ENCODE measurements at places on chromosomes 2 and 18. TPM values are rescaled to one million over a fixed set of nuclear protein-coding genes. Genes with fewer than 3 reads are reported as not detected.

DNA sequence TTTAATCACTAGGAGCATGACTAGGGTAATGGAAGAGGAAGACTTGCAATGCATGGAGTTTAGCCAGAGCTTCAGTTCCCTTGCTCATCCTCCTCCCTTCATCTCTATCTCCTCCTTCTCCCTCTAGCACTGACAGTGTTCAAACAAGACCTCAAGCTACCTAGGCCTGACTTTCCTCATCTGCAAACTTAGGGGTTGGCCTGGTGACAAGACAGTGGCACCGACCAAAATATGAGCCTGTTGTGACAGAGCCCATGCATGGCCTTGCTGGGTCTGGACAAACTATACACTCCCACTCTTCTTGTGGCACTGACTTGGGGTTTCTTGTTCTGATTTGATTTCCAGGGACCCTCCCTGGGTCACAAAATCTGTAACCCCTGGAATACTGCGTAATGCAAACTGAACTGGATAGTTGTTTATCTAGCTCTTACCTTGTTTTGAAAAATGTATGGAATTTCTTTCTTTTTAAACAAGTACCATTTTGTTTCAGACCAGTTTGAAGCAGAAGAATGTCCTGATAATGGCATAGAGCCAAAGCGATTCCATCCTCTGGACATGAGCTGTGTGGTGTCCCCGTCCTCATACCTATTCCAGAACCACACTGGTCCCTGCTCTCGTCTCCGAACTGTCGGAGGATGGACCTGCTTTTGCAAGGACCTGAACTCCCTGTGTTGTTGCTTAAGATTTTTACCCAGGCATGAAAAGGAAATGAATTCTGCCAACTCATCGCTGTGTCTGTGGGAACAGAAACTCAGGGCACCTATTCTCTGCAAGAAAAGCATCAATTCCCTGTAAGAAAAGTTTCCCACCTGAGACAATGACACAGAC, 33.4 kb upstream of the PPP4R1 start:
- no peak for DNase-seq

MC4R gene
- total RNA-seq = not detected

DNA sequence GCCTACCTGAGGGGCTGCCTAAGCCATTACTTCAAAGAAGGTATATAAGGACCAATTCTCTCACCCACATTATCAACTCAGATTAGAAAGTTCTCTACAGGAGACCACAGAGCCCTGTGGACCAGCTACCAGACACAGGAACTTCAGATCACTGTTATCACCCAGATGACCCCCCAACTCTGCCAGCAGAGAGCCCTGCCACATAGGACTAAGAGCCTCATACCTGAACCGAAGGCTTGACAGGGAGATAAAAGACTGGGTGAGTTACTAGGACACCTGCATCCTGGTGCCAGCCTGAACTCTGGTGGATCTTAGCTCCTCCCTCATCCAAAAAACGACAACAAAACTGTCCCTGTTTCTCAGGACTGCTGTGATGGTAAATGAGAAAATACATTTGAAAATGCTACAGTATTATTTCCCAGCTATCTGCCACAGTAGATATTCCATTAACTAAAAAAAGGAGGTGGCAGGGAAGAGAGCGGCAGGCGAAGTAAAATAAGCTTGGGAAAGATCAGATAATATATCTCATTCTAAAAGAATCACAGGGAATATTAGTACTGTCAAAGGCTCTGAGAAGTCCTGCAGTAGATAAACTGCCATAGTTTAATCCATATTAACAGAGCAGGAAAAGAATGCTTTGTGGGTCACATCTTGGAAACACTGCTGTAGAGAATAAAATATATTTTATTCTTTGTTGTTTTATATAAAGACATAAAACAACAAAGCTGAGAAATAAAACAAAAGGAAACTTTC, 79.7 kb downstream of the STK39 start:
- DNase-seq = no peak

CNRIP1 gene
- 15.3 TPM for total RNA-seq

ABHD3 gene
- 16.3 TPM for total RNA-seq

ACTG2 gene
- 5.1 TPM for total RNA-seq

DNA sequence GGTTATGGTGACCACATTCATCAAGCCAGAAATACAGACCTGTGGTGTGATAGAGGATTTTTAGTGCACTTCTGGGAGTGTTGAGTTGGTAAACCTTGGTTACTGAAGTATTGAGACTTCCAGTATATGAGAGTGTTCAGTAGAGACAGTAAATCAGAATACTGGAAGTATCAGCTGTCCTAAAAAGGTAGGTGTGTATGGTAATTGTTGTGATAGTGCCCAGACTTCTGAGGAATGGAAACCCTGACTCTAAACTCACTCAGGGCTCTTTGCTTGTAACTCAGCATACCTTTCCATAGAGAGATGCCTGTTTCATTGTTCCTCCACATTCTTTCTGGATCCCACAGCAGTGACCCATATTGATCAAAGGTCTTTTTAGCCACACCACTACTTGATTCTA, 217.1 kb downstream of the SETBP1 start:
- DNase-seq = no peak

DNA sequence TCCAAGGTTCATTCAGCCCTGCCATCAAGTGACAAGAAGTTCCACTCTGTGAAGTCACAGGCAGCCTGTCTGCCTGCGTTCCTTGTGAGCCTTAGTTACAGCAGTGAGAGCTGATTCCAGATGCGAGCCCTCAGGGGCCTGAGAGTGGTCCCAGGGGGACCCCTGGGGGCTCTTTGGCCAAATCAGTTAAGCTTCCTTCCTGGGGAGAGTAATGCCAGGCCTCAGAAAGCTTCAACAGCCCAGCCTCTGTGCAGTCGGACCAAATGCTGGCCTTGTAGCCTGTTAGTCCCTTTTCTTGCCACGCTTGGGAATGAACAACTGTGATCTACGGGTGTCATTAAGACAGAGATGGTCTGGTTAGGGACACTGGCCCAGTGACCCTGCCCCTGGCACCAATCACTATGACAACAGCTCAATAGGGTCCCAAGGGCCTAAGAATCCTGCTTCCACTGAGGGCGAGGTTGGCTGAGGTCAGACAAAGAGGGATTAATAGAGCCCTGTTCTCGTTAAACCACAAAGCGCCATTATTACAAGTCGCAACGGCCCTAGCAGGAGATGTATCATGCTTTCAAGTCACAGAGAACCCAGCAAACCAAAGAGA, 50.9 kb downstream of the HS1BP3 start:
- DNase-seq = peak; percentile 43

GRCh38 chr2:152064001-152064400, 34.8 kb downstream of the CACNB4 start:
- no peak for DNase-seq

DNA sequence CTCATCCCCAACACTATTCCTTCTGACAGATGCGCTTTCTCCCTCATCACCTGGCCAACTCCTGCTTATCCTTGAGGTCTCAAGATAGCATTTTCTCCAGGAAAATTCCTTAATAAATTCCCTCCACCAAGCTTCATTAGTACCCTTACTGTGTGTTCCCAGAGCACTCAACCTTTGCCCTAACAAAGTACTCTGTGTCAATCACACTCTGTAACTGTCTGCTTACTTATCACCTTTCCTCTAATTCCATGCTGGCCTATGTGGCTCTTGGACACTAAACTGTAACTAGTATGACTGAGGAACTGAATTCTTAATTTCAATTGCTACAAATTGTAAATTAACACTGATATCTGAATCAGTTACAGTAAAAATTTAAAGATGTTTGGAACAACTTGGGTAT, 17.9 kb upstream of the NEUROD1 start:
- DNase-seq = no peak

- peak; percentile 22 for DNase-seq
Measured at GRCh38 chr2:190277234-190278112, 42.2 kb downstream of the HIBCH start.

STPG4 gene
- not detected for total RNA-seq

SLC25A52 gene
- total RNA-seq = 0.30 TPM

DNA sequence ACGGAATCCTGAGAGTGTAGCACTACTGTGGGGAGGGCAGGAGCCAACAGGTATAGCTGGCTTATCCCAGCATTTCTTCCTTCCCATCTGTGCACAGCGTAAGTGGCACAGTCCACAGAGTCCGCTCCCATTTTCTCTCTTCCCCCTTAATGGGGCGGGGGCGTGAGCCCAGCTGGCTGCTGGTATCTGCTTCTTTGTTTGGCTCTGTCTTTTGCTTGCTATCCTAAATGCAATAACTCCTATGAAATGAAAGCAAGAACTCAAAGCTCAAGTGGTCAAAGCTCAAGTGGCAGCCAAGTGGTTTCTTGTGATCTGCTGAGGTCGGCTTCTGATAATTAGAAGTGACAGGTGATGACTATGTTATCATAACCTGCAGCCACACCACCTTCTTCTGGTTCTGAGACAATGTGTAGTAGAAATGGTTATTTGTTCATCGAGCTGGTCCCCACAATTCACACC, 192.7 kb downstream of the PLCL1 start:
- no peak for DNase-seq

PDE6D gene
- 14.2 TPM for total RNA-seq

ADAM23 gene
- total RNA-seq = 3.1 TPM

SFTPB gene
- not detected for total RNA-seq

RAX gene
- 0.39 TPM for total RNA-seq

DNA sequence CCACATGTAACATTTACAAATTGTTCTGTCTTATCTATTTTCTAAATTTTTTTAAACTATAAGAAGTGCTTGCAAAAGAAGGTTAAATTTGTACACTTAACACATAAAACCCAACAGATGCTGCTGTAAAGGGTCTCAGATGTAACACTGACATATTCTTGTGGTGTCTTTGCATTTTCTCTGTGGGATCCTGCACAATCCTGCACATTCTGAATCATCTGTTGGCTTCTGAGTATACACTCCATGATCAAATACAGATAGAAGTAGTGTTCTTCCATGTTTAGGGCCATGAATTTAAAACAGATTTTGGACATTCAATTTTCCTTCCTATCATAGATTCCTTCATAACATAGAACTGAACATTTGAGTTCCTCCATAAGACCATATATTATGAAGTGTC, 89.0 kb downstream of the SPRED2 start:
- DNase-seq = peak; percentile 32

NEU2 gene
- 1.4 TPM for total RNA-seq

HOXD8 gene
- total RNA-seq = 17.0 TPM
